NCI-H2029 treated with DMSO at 0.1 percent for 48 hours (cell line): ENCODE measurements at places on chromosomes 6 and 20.

GRCh38 chr6:42702200-42702599, 20.2 kb downstream of the PRPH2 start:
- no peak for DNase-seq

- no peak for DNase-seq
These were observed 31.3 kb downstream of the KLHL31 start for GRCh38 chr6:53634184-53634631.

DNA sequence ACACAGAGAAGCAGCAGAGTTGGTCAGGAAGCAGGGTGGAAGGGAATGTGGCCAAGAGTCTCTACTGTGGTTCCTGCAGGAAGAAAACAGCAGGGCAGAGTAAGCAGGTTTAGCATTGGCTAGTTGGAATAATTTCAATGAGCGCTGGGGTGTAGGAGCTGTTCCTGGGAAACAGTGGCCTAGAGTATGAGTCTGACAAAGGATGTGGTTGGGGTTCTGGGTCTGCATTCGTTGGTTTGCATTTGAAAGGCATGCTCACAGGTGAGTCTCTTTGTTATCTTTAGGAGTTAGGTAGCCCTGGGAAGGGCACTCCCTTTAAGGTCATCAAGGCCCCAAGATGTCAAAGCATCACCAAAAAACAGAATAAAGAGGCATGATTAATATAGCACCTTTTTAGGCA, 911.6 kb upstream of the SLC35B3 start:
- no peak for DNase-seq

DNA sequence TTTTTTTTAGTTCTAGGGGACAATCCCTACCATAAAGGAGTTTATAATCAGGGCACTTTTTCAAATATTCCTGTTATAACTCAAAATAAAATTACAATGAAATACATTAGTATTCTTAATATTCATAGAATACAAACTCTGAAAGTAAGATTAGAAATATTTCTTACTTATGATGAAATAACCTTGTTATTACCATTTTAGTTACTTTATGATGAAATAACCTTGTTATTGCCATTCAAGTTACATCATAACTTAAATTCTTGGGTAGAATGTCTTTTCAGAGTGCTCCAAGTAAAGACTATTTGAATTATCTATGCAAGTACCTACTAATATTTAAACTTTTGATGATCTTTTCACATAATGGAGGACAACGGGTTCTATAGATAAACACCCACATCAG, 43.2 kb downstream of the PACRG start:
- no peak for DNase-seq

DNA sequence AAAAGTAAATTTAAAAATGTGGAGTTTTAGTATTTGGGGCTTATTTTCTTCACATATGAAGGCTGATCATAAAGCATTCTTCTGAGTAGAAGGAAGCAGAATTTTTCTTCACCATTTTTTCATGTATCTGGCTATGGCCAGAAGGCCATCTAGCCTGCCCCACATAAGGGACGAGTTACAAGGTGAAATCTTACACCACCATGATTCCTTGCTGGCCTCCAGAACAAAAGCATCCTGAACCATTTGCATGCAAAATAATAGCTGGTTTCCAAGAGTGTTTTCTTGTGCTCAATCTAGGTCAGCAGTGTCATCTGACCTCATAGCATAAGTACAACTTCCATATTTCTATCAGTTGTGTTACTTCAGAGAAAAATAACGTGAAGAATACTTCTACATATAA, 93.1 kb downstream of the BMP5 start:
- DNase-seq = no peak

DNA sequence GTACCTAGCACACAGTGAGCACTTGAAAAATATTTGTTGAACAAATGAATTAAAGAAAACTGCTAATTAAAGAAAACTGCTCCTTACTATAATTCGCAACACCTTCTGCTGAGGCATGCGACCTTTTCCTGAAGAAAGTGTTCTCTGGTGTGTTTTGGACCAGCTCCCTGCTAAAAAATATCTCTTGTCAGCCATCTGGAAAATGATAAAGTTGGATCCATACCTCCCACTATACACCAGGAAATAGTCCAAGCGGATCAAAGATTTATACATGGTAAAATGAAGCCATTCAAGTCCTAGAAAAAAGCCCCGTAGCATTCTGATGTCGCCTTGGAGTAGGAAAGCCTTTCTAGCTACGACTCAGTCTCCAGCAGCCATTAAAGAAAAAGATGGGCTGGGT, 43.3 kb downstream of the OVOL2 start:
- no peak for DNase-seq
